GM23338 (cell line): ENCODE measurements at places on chromosomes 1 and 21.
A peak's percentile ranks its signal among the peaks of the same experiment; 100 is the strongest.

DNA sequence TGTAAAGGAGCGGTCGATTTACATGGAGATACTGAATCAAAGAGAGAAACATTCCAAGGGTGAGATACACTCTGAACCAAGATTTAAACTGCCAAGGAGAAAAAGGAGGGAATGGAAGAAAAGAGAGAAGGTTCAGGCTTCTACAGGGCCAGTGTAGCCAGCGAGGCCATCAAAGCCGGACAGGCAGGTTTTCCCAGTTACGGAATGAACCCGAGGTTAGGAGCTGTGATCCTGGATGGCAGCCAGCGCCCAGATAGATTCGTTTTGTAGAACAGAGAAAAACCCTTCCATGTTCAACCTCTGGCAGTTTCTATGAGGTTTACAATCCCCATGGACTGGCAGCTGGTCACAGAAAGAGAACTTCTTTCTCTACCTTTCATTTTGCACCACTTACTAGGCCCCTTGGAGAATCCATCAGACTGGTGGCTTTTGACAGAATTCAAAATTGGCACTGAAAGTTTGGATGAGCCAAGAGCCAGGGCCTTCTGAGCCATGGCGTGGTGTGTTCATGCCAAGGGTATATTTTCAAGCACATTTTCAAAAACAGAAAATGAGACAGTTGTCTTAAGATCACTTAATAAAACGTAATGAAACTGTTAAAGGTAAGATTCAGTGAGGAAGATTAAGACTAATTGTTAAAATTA lies 171.5 kb downstream of the RUNX1 start:
- no peak for DNase-seq

- no peak for DNase-seq
These were observed 220.1 kb downstream of the COL24A1 start for GRCh38 chr1:85936470-85936869.

DNA sequence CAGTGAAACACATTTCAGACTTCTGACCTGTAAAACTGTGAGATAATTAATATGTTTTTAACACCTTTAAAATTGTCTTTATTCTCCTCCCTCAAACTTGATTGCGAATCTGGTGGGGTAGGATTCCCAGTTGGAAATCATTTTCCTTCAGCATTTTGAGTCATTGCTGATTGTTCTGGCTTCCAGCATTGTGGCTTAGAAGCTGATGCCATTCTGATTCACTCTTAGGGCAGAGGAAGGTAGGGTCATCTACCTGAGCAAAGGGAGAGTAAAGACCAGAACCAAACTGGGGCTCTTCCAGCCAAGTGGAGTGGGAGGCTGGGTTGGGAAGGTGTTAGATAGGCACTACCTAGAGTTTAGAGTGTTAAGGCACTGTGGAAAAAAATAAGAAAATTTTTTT lies 61.2 kb downstream of the MPZL1 start:
- no peak for DNase-seq

DNA sequence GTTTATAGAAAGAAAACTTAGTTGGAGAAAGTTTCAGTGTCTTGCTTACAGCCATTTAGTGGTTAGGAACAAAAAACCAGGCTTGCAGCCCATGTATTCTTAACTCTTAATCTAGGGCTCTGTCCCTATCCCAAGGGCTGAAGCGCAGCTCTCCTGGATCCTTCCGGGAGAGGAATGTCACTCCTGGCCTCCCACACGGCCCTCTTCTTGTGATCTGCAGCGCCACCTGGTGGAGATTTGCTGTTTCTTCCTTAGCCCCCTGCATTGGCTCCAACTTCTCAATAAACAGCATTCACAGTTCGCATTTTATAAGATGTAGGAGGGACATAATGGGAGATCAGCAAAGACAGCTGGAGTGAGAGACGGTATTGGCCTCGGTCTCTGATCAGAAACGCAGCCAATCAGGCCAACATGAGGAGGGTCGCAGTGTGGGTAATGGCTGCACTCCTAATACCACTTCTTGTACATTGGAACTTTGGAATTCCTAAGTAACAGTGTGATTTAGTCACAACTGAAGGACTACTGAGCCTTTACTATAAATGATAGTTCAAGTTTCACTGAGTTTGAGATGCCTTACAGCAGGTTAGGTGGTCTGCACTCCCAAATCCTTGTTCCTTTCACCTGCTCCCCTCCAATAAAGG lies 283.4 kb downstream of the ASTN1 start:
- peak; percentile 95 for DNase-seq

DNA sequence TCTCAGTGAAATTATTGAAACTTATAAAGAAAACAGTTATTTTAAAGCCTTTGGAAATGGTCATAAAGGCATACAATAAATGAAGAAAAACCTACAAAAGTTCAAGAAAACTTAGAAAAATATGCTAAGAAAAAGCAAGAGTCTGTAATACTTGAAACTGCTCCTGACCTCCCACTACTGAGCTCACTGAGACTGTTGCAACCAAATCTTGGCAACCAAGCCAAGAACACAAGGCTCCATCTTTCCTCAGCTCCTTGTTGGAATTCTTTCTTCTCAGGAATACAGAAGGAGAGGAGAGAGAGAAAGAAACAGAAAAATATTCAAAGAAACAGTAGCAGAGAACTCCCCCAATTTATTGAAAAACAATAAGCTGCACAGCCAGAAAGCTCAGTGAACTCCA lies 160.5 kb downstream of the RASAL2 start:
- no peak for DNase-seq

DNA sequence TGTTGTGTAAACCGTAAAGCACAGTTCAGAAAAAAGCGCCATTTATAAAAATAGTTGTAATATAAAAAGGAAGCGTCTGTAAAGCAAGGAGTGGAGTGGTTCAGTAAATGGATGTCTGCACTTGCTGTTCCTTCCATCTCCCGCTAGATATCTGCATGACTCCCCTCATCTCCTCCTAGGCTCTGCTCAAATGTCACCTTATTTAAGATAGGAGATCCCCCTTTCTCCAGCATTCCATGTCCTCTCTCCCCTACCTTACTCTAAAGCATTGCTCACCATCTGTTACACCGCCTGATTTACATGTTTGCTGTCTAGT lies 745 bp downstream of the MUL1 start:
- no peak for DNase-seq

GRCh38 chr21:35779690-35780570 lies 280.4 kb downstream of the SETD4 start:
- no peak for DNase-seq

DNA sequence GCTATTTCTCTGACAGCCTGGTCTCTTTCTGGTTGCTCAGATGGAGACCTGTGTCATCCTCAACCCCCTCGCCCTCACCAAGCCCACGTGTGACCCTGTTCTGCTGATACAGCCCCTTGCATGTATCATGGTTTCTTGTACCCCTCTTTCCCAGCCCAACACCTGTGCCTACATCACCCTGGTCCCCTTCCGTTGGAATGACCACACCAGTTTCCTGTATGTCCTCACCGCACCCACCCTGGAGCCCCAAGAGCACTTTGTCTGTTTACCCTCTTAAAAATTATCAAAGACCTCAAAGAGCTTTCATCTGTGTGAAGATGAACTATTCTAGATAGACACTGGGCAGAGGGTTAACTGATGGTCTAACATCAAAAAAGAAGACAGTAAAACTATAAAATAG lies 179.5 kb downstream of the GALNT2 start:
- no peak for DNase-seq

- no peak for DNase-seq
These were observed 66.0 kb upstream of the NRIP1 start for GRCh38 chr21:15130751-15131150.

- DNase-seq, result no peak
These were observed 22.8 kb downstream of the SLC9A1 start for GRCh38 chr1:27132147-27132546.

DNA sequence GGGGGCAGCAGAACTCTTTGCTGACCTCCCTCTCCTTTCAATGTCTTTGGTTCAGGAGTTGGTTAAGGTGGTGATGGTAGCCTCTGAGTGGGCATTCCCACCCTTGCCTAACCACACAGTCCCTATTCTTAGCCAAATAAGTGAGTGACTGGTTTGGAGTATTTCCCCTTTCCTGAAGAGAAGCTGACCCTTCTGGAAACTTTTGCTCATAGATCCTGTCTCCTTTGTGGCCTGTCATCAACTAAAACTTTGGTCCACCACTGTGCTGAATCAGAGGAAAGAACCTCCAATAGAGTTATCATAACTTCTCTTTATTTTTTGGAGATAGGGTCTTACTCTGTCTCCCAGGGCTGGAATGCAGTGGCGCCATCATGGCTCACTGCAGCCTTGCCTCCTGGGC lies 31.1 kb downstream of the C1orf21 start:
- no peak for DNase-seq

DNA sequence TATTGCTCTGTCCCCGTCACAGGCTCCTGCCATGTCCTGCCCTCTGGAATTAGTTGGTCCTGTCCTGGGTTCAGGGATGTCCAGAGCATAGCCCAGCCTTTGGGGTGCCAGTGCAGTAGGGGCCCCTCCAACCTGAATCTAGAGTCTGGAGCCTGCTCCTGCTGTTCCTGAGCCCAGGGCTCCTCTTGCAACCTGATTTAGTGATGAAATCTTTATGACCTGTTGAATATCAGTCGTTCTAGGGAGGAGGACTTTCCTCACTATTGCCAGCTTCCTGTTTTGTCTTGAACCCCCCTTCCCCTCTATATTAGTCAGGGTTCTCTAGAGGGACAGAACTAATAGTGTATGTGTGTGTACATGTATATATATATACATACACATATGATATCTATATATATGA lies 42.5 kb upstream of the STUM start:
- no peak for DNase-seq

DNA sequence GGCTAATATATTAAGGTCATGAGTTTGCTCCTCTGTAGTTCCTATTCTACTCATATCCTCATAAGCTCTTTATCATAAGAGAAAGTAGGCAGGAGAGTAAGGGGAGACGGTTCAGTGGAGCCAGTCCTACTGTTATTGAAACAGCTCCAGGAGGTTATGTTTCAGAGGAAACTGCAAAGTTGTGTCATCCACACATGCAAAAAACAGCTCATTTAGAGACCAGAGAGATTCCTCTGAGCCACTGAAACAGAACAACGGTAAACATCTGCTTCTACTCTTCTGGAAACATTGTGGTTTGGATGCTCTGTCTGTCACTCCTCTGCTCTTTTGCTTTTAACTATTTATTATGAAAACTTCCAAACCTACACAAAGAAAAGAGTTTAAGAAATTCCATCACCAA lies 66.3 kb upstream of the PPP2R5A start:
- DNase-seq, result no peak
